ENCODE measurements at places on chromosomes 16 and 17.

- no peak for DNase-seq
Measured at GRCh38 chr17:28343491-28343932, 8.0 kb downstream of the TNFAIP1 start.

- no peak for DNase-seq
Measured at GRCh38 chr16:12317856-12318537, 341.5 kb downstream of the SNX29 start.

- DNase-seq, result no peak
Measured at GRCh38 chr17:45284176-45285140, 22.6 kb upstream of the SPATA32 start.

DNA sequence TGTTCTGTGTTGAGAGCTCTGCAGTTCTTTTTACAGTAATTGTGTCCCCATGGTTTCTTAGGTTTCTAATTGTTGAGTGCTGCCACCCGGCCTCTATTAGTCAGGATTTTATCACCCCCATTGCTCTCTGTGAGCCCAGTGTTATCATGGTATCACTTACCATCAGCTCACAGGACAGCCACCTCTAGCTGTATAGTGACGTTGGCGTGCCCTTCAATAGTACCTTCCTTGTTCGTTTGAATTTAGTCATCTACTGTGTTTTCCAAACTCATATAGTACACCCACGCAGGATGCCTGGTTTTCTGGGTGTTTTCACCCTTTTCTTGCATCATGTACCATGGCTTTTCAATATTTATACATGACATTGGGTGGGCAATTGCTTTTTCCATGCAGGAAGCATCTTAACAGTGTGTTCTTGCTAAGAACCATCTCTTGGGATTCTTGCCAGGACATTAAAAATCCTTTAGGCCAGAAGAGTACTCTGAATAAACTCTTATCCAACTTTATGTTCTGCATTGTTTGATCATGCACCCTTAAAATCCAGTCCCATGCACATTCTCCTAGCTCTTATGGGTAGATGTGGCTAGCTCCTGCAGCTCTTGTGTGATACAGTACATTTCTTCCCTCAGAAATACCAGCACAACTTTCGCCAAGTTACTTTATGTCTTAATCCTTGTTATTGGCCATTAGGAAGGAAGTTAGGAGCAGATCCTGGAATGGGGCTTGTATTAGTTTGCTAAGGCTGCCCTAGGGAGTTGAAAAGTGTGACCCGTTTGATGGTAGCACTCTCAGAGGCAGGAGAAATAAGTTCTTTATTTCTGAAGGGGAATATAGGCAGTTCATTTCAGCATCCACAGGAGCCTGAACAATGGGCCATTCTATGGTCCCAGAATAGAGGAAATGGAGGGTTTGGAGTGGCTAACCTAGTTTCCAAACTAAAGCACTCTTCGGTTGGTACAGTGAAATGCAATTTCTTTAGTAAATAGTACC, 11.3 kb upstream of the ABCA10 start:
- no peak for DNase-seq

GRCh38 chr16:6247150-6247549, 1085.5 kb upstream of the RBFOX1 start:
- DNase-seq, result no peak

GRCh38 chr17:73867056-73867455, 222.8 kb upstream of the SDK2 start:
- no peak for DNase-seq

DNA sequence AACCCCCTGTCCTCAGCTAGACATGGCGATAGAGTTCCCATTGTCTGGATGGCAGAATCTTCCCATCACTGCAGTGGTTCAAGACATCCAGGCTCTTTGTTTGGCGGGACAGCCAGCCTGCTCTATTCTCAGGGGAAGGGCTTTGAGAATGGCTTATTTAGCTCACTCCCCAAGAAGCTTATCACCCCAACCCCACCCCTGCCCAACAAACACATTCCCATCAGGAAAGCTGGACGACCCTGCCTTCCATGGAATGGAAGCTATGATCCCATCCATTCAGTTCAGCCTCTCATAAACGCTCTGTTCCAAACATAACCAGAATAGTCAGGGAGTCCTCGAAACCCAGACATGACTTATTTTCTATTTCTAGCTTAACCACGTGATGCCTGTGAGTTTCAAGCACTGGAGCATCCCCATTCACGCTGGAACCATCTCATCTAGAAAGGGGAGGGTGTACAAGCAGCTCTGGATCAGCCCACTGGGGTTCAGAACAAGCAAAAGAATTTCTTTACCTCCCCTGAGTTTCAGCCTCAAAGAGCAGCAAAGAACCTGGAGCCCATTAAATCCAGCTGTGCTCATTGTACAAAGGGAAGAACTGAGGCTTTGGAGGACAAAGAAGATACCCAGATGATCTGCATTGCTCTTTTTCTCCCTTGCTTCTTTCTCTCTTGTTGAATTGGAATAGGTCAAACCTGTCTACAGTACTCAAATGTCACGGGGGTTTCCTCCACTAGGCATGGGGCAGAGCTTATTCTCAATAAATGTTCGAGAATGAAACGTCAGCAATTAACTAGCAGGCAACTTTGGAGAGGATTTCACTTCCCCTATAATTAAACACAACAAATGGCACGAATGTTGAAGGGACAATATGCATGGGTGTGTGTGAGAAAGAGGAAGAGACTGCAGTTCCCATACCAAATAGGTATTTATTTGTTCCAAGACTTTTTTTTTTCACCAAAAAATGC, 93.1 kb downstream of the XYLT1 start:
- no peak for DNase-seq

GRCh38 chr17:81832608-81833159, 407 bp downstream of the MCRIP1 start:
- DNase-seq, result no peak

- DNase-seq, result no peak
Measured at GRCh38 chr16:89965447-89966225, 17.1 kb downstream of the DEF8 start.

DNA sequence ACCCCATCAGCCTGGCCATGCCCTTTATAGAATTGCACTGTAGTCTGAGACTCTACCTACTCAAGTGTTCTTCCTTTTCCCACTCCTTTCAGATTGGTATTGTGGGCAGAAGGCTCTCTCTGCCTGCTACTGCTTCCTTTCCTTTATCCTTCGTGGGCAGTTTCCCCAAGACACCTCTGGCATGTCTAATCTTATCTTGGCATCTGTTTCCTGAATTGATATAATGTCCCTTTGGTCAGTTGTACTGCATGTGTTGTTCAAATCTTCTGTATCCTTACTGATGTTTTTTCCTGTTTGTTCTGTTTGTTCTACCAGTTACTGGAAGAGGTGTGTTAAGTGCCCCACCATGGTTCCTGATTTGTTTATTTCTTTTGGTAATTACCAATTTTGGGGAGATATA, 29.5 kb upstream of the MSI2 start:
- DNase-seq, result no peak

- no peak for DNase-seq
Measured at GRCh38 chr17:183021-183420, 1.6 kb upstream of the DOC2B start.

DNA sequence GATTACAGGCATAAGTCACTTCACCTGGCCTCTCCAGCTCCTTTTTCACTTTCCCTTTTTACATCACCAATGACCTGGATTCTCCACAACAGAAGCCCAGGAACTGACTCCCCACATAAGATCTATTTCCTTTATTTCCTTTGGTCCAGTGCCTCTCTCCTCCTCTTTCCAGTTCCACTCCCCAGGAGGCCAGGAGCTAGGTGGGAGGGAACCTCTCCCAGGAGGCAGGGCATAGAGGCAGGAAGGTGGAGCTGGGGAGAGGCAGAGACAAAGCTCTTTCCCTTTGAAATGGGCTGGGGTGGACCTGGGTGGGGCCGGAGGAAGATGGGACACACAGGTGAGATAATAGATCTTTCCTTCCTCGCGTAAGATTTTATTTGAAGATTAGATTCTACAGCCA, 318.3 kb upstream of the TNRC6C start:
- DNase-seq, result no peak

DNA sequence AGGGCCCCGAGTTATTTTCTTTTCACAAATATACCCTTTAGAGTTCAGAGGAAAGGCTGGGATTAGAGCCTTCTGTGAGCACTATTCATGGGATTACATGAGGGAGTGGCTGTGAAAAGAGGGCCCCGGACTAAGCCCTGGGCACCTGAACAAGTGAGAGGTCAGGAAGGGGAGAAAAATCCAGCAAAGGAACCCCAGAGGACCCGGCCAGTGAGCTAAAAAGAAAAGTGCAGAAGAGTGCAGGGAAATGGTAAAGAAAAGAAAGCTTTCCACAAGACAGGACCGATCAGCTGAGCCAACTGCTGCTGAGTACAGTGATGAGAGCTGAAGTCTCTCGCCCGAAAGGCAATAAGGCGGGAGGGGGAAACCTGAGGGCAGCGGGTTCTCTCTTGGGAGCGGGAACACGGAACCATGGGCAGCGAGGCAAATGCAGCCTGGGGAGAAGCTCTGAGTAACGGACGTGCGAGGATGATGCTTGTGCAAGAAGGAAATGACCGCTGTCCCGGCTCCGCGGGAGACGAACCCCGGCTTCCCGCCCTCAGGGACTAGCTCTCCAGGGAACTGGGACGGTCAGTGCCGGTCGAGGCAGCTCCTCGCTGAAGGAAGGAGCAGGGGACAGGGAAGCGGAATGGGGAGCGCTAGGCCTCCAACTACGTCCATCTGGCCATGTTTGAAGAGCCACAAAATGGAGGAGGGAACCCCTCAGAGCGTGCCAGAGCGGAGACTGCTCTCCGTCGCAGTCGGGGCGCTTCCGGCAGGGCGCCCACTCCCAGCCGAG, 665 bp upstream of the ALDH3A2 start:
- peak; percentile 0 for DNase-seq

DNA sequence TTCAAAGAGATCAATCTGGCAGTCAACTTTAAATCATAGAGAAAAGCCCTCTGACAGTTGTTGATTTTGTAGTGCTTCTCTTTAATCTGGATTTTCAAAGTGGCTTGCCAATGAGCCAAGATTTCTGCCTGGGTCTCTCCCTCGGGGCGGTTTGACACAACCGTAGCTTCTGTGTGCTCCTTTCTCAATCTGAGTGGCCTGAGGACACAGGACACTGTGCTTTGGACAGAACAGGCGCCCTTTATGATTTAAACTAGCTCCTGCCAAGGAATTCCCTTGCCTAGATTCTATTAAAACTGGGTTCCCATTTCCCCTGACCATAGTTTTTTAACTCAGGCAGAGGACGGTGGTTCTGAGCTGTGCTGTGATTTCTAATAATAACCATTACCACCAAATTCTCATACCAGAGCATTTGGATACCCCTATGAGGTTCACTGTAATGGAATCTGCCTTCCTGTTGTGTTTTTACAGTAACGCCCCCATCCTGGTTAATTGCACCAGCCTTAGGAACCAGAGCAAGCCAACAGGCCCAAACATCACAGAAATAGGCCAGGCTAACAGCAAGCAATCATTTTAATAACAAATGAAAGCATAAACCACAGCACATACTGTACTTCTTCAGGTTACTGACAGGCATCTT, 4.0 kb downstream of the ZFHX3 start:
- no peak for DNase-seq
